ENCODE measurements at places on chromosomes 4 and X. TPM values are rescaled to one million over a fixed set of nuclear protein-coding genes. Genes with fewer than 3 reads are reported as not detected.
A peak's percentile ranks its signal among the peaks of the same experiment; 100 is the strongest.

The CITED1 gene
- 0.43 TPM for total RNA-seq

- no peak for DNase-seq
Observed at GRCh38 chr4:108535757-108536156, 84.6 kb upstream of the RPL34 start.

- no peak for DNase-seq
Observed at GRCh38 chr4:37802068-37802666, 24.3 kb upstream of the PGM2 start.

DNA sequence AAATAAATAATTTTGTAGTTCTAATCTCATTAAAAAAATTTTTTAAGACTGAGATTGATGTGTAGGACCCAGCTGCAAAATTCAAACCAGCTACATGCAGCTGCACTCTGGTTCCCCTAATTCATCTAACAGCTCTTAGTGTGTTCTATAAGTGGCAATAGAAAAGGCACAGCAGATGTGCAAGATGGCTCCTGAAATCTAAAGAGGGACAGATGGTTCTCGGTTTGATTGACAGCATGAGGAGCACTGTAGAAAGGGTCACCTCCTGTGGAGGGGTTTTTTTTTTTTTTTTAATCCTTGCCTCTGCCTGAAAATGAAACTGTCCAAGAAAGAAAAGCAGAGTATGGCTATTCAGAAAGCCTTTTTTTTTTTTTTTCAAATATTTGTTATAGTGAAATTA is 16.9 kb upstream of the OCIAD1 start:
- DNase-seq = no peak

- DNase-seq = peak; percentile 6
Observed at GRCh38 chrX:153726286-153727122, 1.8 kb downstream of the ABCD1 start.

The MAGEC3 gene
- total RNA-seq = not detected

- no peak for DNase-seq
Observed at GRCh38 chr4:128291096-128291495, 3.5 kb upstream of the PGRMC2 start.

DNA sequence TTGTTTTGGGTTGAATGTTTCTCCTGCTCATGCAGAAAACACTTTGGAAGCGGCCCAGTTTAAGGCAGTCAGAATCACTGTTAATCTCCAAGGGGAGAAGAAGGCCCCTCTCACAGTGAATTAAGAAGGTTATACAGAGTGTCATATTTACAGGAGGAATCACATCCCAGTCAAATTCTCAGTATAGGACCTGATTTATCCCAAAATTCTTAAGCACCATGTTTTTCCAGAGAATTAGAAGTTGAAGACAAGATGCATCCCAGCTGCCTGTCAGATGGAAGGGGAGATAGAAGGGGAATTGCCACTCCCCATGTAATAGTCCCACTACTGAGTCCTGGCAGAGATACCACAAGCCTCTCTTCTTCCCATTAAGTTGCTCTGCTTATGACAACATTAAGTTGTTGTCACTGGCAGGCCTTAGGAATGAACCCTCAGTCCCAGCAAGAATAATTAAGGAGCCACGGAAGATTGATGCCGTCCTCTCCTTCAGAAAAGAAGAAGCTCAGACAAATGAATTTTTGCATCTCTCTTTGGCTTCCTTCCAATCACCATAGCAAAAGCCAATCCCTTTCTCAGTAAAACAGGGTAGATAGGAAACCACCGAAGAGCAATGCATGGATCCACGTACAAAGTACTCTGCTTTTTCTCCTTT is 138.4 kb downstream of the LDB2 start:
- no peak for DNase-seq

DNA sequence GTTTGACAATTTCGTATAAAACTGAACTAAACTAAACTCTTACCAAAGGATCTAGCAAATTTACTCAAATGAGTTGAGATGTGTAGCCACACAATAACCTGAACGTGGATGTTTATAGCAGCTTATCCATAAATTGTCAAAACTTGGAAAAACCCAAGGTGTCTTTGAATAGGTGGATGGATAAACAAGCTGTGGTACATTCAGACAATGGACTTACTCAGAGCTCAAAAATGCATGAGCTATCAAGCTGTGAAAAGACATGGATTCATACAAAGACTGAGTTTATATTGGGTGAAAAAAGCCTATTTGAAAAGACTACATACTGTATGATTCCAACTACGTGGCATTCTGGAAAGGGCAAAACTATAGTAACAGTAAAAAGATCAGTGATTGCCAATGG is 69.5 kb downstream of the LARP1B start:
- no peak for DNase-seq

The RPGR gene
- total RNA-seq = 6.3 TPM

The FAM133A gene
- not detected for total RNA-seq

- DNase-seq = no peak
Observed at GRCh38 chr4:143337600-143338287, 1.1 kb downstream of the GAB1 start.

DNA sequence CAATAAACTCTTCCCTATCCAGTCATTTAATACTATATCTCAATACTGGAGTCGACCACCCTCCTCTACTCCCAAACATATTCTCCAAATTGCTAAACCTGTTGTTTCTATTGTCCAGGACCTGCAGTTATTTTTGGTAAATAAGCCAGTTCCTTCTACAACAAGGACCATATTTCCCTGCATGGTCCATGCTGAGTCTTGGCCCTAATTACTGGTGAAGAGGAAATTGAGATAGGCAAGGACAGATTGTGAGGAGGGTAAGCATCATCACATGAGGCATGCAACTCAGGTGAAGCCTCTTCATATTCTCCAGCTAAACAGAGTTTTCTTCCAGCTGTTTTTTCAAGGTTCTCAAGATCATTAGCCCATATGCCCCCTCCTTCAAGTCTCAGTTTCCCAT is 1193.6 kb downstream of the RAPGEF2 start:
- DNase-seq = no peak

DNA sequence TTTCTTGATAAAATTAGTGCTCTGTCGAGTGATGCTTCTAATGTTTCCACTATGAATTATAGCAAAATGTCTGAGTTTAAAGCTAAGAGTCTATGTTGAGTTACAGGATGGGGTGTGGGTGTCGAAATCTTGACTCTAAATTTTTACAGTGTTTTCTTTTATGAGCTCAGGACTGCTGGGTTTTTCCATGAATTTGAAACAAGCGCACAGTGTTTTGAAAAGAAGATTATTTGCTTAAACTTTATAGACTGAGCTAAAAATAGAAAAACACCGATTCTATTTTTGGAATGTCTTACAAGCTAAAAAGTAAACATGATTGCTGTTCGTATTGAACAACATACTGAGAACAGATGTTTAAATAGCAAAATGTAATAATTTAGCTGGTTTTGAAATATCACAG is 7.5 kb downstream of the PTTG2 start:
- DNase-seq = no peak

The NUDT10 gene
- total RNA-seq = 1.2 TPM

- no peak for DNase-seq
Observed at GRCh38 chr4:80096175-80096850, 23.3 kb upstream of the ANTXR2 start.

The BMPR1B gene
- not detected for total RNA-seq

The FAM47A gene
- total RNA-seq = not detected

The CPZ gene
- total RNA-seq = not detected

- no peak for DNase-seq
Observed at GRCh38 chrX:94107981-94108380, 434.0 kb downstream of the FAM133A start.

DNA sequence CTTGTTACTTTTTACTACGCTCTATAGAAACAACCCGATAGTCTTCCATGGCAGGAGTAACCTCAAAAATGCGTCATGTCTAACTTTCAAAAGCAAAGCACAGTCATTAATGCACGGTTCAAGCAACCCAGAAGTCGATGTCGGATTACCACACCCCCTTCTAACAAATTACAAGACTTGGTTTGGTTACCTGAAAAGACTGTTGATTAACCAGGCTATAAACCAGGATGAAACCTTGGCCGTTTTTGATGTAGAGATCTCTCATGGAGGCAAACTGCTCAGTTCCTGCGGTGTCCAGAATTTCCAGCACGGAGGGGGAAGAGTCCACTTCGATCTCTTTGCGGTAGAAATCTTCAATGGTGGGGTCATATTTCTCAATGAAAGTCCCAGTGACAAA is 2.4 kb downstream of the RAP2C start:
- DNase-seq = no peak

GRCh38 chr4:80507077-80507476 is 171.5 kb downstream of the CFAP299 start:
- no peak for DNase-seq

DNA sequence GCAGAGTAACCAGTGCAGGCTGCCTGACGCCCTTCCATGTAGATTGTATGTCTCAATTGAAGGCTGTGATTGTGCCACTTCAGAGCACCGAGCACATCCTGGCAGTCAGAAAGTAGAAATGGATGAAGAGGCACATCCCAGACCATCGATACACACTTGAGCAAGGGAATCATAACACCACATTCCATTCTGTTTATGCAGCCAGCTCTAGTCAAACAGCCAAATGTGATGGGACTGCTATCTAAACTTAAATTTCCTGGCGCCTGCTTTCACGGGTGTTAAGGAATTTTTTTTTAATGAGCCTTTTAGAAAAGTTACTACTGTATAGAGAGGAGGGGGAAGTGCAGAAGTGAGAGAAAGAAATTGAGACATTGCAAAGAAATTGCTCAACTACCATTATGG is 84.4 kb downstream of the PPARGC1A start:
- DNase-seq = no peak

The DRD5 gene
- not detected for total RNA-seq

DNA sequence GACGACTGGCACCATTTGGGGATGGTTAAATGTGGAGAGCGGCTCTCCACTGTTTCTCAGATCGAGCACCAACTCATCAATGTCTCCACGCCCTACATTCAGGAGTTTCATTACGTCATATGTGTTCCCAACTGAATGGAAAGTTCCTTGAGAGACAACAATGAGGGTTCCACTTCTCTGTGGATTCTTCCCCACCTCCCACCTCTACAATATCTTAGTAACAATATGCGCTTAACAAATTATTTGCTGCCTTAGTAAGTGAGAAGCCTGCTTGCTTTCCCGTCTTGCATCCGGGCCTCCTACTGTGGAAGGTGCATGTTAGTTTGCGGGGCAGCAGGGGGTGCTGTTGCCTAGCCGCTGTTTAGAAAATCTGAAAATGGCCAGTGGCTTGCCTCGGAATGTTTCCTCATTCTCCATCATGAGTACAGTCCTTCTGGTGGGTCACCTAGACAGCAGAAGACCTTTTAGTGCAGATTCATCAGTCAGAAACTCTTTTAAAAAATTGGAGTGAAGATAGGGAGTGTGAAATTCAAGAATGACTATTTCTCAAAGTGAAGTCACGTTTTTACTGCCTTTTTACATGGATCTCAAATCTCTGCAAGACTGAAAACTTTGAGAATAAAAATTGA is 55.7 kb downstream of the PHOX2B start:
- DNase-seq = no peak

The GPR173 gene
- 0.11 TPM for total RNA-seq

The RAB39B gene
- total RNA-seq = 8.3 TPM

GRCh38 chr4:147285751-147286150 is 195.1 kb upstream of the EDNRA start:
- no peak for DNase-seq

The NPY1R gene
- not detected for total RNA-seq

DNA sequence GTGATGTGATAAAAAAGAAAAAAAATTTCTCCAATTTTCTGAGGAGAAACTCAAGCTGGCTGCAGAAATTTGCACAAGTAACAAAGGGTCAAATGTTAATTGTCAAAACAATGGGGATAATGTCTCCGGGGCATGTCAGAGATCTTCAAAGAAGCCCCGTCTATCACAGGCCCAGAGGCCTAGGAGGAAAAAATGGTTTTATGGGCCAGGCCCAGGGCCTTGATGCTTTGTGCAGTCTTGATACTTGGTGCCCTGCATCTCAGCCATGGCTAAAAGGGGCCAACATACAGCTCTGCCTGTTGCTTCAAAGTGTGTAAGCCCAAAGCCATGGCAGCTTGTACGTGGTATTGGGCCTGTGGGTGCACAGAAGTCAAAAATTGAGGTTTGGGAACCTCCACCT is 961.0 kb downstream of the FAM133A start:
- DNase-seq = no peak

Measured in activated naive CD4-positive, alpha-beta T cell treated with anti-CD3 and anti-CD28 coated beads, Interleukin-2, amount 50 U/mL, for 72 hours (primary cell).